DND-41 (cell line): ENCODE measurements at places on chromosomes 5 and 9.
A peak's percentile ranks its signal among the peaks of the same experiment; 100 is the strongest.

DNA sequence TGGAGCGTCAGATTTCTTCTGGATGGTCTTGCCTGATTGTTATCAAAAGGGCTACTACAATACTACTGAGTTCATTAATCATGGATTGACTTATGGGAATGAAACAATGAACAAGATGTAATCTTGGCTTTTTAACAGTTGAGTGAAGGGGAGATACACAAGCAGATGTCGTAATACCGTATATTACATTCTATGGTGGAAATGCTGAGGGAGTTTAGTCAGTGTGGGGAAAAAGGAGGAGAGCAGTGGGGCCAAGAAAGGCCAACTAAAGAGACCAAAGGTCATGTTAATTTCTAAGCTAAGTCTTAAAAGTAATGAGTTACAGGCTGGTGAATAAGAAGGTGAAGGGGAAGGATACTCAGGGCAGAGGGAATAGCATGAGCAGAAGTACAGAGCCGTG lies 29.0 kb upstream of the PSAT1 start:
- no peak overlapping the region for H3K27ac ChIP-seq
- no peaks in the 10 kb centered on the region for H3K27me3 ChIP-seq
- peaks cover 74% of the 10 kb centered on the region for H3K36me3 ChIP-seq
- H3K4me3 ChIP-seq, result no peak overlapping the region
- H3K4me1 ChIP-seq, result no peaks in the 10 kb centered on the region
- DNase-seq, result no peak

DNA sequence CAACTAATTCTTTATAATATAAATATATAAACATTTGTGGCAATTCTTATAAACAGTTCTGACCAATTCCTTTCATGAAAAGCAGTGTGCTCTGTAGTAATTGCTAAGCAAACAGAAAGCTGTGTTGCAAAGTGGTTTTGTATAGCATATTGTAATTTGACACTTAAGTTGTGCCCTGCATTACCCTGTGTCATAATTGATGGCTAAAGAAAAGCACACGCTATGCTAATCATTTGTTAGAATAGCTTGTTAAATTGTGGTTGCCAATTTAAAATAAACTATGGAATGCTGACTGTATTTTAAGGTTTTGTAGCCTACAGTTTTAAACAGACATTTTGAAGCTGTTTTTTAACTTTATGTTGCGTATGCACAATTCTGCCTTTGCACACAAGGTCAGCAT lies 140.0 kb downstream of the PBX3 start:
- H3K4me3 ChIP-seq, result no peak overlapping the region
- no peaks in the 10 kb centered on the region for H3K27me3 ChIP-seq
- DNase-seq, result no peak
- no peaks in the 10 kb centered on the region for H3K36me3 ChIP-seq
- 0 out of 2 replicates have a peak, but pooled peaks cover 3% of the 10 kb centered on the region for H3K4me1 ChIP-seq
- H3K27ac ChIP-seq, result no peak overlapping the region

DNA sequence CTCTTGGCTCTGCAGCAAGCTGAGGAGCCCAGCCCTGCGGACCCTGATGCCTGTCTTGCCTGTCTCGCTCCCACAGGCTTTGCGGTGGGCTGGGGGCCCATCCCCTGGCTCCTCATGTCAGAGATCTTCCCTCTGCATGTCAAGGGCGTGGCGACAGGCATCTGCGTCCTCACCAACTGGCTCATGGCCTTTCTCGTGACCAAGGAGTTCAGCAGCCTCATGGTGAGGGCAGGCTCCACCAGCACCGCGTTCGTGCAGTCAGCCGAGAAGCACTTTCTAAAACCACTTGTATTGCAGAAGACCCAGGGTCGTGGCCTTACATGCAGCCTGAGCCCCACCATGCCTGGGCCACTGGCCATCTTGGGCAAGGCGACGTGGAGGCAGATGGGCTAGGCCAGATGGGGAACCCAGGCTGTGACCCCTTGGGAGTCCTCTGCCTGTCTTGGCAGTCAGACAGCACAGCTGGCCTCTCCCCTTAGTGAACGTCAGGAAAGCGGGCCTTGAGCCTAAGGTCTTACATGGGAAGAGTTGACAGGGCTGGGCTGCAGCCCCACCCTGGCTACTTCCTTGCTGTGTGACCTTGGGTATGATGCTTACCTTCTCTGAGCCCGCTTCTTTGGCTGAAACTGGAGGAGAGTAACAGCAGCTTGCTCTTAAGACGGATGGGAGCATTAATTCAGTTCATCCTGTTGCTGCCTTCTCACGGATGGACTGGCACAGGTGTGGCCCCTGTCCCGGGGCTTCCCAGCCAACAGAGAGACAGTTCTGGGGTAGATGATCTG lies 8.6 kb downstream of the SLC2A8 start:
- no peak for DNase-seq
- H3K36me3 ChIP-seq, result no peaks in the 10 kb centered on the region
- H3K4me1 ChIP-seq, result no peaks in the 10 kb centered on the region
- peaks cover 30% of the 10 kb centered on the region for H3K27me3 ChIP-seq

GRCh38 chr5:148751025-148751424 lies 75.4 kb upstream of the ADRB2 start:
- no peaks in the 10 kb centered on the region for H3K36me3 ChIP-seq
- H3K27me3 ChIP-seq, result no peaks in the 10 kb centered on the region
- no peak for DNase-seq
- H3K27ac ChIP-seq, result no peak overlapping the region
- H3K4me1 ChIP-seq, result no peaks in the 10 kb centered on the region

DNA sequence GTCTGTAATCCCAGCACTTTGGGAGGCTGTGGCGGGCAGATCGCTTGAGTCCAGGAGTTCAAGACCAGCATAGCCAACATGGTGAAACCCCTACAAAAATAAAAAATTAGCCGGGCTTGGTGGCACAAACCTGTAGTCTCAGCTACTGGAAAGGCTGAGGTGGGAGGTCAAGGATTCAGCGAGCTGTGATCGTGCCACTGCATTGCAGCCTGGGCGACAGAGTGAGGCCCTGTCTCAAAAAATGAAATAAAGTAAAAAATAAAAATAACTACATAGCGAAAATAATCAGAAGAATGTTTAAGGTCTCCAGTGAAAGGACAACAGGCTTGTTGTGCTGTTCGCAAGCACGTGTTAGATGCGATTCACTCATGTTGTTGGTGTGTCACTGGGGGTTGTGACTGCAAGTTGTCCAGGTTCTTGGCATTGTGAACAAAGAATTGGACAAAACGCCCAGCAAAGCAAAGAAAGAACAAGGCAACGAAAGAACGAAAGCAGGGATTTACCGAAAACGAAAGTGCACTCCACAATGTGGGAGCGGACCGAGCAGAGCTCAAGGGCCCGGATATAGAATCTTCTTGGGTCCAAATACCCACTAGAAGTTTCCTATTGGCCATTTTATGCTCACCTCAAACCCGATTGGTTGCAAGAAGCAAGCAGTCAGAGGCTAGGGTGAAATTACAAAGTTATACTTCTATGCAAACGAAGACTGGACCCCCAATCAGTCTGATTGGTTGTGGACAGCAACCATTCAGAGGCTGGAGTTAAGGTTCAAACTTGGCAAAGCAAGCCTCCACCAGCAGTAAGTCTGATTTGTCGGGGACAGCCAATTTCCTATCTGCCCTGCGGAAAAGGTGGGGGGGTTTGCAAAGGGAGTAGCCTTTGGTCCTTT lies 844 bp upstream of the MCCC2 start:
- peak; percentile 47 for DNase-seq
- no peaks in the 10 kb centered on the region for H3K36me3 ChIP-seq
- peaks cover 36% of the 10 kb centered on the region for H3K4me1 ChIP-seq
- H3K27ac ChIP-seq, result peak overlapping the region; percentile 87

DNA sequence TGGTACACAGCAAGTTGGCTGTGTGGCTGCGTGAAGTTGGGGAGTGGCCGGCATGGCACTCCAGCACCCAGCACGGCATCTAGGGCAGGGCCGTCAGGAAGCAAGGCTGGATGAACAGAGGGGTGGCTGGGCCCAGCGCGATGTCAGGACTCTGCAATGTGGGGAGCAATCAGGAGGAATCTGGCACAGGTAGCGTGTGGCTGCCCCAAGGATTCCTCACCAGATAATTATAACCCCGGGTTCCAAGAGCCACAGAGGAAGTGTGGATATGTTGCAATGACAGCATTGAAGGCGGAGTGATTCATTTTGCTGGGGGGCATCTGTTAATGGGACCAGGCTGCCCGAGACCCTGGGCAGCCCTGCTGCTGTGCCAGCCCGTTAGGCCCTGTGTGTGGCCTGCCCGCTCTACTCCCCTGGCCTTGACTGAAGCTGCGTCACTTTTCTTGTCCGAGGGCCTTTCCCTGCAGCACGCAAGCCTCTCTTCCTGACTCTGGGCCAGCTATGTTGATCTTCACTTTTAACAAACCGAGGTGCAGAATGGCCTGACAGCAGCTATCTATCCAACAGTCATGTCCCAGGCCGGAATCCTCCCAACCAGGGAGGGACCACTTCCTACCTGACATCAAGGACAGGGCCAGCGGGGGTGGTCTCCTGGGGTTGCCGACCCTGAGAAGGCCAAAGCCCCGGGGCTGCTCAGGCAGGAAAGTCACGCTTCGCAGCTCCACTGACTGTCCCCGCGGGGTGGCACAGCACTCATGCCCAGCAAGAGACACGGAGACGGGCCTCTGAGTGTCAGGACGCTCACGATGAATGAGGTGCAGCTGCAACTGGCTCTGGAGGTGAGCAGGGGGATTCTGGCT lies 118.0 kb upstream of the PHYKPL start:
- no peaks in the 10 kb centered on the region for H3K27me3 ChIP-seq
- H3K36me3 ChIP-seq, result no peaks in the 10 kb centered on the region
- H3K4me3 ChIP-seq, result no peak overlapping the region
- H3K27ac ChIP-seq, result no peak overlapping the region
- DNase-seq, result no peak

- no peaks in the 10 kb centered on the region for H3K27me3 ChIP-seq
- H3K27ac ChIP-seq, result peak overlapping the region; percentile 86
- no peaks in the 10 kb centered on the region; the same call in 1 of the 2 replicates for H3K36me3 ChIP-seq
- H3K4me3 ChIP-seq, result no peak overlapping the region
- DNase-seq, result no peak
- H3K4me1 ChIP-seq, result peaks cover 38% of the 10 kb centered on the region
Measured at GRCh38 chr5:95759634-95760033, 28.5 kb downstream of the RHOBTB3 start.

DNA sequence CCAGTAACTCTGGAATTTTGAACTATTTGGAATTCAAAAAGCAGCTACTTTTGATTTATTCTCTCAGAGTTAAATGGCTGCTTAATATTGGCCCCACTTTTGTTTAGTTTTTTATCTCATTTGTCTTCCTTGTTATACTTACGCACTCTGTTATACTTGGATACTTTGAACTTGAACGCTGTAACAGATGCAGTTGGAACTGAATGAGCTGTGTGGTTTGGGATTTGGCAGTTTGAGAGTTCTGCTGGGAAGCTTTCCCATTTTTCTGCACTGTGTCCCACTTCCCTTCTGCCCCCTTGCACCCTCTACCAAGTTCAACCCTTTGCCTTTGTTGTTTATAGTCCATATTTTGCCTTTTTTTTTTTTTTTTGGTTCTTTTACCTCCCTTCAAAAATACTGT lies 3.8 kb downstream of the RHOBTB3 start:
- peaks cover 8% of the 10 kb centered on the region for H3K36me3 ChIP-seq
- no peak overlapping the region for H3K27ac ChIP-seq
- H3K4me3 ChIP-seq, result no peak overlapping the region
- DNase-seq, result no peak
- peaks cover 26% of the 10 kb centered on the region for H3K4me1 ChIP-seq

DNA sequence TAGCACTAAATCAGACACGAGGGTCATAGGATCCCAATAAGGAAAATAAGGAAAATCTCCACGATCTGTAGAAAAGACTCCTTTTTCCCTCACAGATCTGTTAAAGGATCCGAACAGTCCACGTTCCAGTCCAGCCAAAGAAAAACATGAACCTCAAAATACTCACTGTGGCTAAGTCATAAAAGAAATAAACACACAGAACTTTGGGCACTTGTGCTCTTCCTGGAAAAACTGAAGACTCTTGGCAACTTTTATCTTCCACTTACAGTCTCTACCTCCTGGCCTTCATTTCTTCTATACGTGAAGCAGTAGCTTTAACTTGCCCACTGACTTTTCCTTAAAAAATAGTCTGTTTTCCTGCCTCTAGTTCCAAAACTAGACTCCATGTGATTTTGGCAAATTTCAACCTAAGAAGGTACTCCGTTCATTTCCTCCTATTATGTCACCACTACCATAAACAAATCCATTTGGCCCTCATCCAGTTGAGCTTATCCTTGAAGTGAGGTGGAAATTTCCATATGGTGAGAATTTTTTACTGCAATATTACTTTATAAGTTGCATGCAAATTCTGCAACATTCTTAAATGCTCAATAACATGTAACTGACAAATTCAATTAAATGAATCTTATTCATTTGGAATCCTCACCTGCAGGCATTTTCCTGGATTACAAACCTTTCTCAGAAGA lies 5.3 kb upstream of the LHFPL2 start:
- H3K27ac ChIP-seq, result no peak overlapping the region
- no peak overlapping the region for H3K4me3 ChIP-seq
- H3K27me3 ChIP-seq, result peaks cover 10% of the 10 kb centered on the region
- no peaks in the 10 kb centered on the region for H3K36me3 ChIP-seq

DNA sequence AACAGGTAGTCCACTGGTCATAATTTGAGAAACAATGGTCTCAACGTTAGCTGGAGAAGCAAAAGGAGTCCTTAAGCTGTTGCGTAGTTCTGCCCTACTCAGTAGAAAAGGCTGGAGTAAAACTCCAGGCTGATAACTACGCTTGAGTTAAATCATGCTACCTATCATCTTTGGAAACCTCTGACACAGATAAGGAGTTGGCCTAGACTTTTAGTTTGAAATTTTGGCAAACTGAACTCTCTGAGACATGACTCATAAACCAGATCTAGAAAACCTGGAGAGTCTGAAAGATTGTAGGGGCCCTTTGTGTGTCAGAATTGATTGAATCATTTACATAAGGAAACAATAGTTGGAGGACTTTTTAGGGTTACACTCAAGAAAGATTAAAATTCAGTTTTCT lies 26.3 kb downstream of the NMUR2 start:
- no peaks in the 10 kb centered on the region for H3K4me1 ChIP-seq
- H3K4me3 ChIP-seq, result no peak overlapping the region
- no peaks in the 10 kb centered on the region for H3K36me3 ChIP-seq

GRCh38 chr9:27963836-27964235 lies 390.6 kb upstream of the C9orf72 start:
- no peak for DNase-seq
- no peaks in the 10 kb centered on the region for H3K27me3 ChIP-seq
- H3K4me3 ChIP-seq, result no peak overlapping the region
- H3K36me3 ChIP-seq, result no peaks in the 10 kb centered on the region
- no peaks in the 10 kb centered on the region for H3K4me1 ChIP-seq
- H3K27ac ChIP-seq, result no peak overlapping the region

DNA sequence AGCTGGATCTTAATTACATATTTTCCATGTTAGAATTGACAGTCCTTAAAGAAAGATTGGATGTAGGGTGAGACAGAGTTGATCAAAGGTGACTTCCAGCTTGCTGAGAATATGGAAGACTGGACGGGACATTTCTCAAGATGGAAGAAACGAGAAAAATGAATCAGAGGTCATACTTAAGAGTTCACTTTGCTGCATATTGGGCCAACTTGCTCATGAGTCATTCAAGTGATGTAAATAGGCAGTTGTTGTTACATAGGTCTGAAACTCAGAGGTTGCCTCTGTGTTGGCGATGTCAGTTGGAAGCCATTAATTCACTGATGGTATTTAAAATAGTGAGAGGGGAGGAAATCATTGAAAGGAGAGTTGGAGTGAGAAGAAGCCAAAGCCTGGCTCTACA lies 132.8 kb downstream of the CD180 start:
- no peaks in the 10 kb centered on the region for H3K27me3 ChIP-seq
- no peaks in the 10 kb centered on the region for H3K36me3 ChIP-seq
- H3K4me1 ChIP-seq, result no peaks in the 10 kb centered on the region
- H3K4me3 ChIP-seq, result no peak overlapping the region

GRCh38 chr9:92763721-92764380 lies 782 bp downstream of the BICD2 start:
- no peaks in the 10 kb centered on the region for H3K27me3 ChIP-seq
- no peaks in the 10 kb centered on the region; the same call in 1 of the 2 replicates for H3K36me3 ChIP-seq
- peak overlapping the region; percentile 66 for H3K27ac ChIP-seq
- peaks cover 35% of the 10 kb centered on the region for H3K4me1 ChIP-seq
- peak; percentile 40 for DNase-seq
- peak overlapping the region; percentile 77 for H3K4me3 ChIP-seq
